ENCODE measurements at places on chromosomes 1 and 21.
A peak's percentile ranks its signal among the peaks of the same experiment; 100 is the strongest.

DNA sequence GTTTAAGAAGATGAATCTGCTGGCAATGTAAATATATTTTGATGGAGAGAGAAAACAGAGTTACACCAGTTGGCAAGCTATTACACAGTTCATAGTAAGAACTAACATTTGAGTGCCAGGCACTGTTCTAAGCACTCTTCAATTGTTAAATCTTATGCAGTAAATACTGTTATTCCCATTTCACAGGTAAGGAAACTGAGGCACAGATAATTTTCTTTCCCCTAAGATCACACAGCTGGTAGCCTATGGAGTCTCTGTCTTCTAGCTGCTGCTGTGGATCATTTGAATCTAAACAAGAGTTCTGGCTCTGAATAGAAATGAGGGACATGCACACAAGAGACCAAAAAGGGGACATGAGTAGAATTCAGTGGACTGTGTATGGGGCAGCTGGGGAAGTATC, 8.0 kb downstream of the ANGPTL1 start:
- DNase-seq = no peak

- no peak for DNase-seq
Observed at GRCh38 chr1:162169031-162169790, 99.7 kb downstream of the NOS1AP start.

DNA sequence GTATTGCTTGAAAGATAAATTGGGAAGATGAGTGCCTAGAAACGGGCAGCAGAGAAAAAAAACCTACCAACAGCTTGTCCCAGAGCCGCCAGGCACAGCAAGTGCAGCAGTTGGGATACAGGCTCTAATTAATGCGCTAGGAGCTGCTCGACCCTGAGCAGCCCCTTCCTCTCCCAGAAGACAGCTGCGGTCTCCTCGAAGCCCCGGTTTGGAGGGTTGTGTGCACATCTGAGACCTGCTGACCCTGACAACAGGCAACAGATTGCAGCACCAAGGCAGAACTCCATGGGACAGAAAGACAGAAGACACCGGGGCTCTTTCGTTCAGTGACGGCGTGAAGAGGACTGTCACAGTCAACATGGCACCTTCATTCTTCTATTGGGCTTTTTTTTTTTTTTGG, 101.4 kb downstream of the TSEN15 start:
- no peak for DNase-seq

- no peak for DNase-seq
Observed at GRCh38 chr1:9265037-9265436, 27.7 kb upstream of the SPSB1 start.

GRCh38 chr1:202862679-202863560, 26.0 kb downstream of the RABIF start:
- DNase-seq = no peak

GRCh38 chr1:154405747-154406571, 816 bp downstream of the IL6R start:
- peak; percentile 51 for DNase-seq

DNA sequence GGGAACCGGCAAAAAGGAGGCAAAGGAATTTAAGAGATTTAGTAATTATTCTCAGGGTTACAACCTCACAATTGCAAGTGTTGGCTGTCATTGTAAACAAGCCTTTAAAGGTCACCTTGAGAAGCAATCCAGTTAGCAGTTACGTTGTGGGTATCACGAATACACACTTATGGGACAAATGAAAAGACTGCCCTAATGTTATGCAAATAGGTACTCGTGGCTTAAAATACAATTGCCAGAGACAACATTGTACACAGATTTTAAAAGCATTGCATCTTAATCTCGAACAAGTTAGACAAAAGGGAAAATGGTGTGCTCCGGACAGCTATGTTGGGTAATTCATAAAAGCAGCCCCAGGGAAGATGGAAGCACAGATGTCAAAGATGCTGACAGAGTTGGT, 120.5 kb upstream of the ZC3H12A start:
- no peak for DNase-seq

GRCh38 chr1:235101558-235102258, 26.9 kb downstream of the TOMM20 start:
- DNase-seq = no peak

DNA sequence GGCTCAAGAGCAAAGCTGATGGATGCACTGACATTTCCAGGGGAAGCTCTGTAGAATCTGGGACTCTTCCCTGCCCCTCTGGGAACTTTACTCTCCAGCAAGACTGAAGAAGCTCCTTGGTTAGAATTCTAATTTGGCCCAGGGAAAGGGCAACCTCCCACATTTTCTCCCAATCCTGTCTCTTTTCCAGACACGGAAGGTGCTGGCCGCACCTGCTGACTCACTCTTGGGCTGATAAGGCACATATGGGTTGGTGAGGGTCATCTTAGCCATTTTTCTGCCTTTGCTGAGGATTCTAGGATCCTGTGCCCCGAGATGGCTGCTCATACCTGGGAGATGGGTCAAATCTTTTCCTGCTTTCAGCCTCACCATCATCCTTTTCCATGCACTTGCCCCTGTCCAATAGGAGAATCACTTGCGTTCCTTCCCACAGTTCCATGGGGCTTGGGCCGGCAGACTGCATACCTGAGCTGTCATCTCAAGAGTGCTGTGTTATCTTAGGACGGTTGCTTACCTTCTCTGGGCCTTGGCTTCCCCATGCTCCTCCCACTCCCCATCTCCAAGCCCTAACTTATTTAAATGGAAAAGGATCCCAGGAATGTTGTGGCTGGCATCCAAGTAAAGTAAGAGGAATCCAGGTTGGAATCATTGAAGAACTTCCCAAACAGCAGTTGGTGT, 1.3 kb downstream of the TINAGL1 start:
- DNase-seq = no peak

DNA sequence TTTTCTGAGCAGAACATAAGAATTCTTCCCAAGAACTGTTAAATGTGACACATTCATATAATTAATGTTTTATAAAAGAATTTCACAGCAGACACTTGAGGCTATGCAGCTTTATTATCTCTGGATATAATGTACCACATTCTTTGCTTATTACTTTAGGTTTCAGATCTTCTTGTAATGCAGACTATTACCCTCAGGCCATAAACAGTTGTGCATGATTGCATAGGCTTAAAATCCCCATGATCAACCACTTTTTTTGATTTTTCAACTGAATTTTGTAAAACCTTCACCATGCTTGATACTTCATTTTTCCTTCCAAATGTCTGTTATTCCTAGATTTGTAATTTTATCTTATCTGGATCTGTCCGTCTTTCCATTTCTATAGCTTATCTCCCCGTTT, 1355.7 kb downstream of the BRINP3 start:
- DNase-seq = no peak
